ENCODE measurements at places on chromosomes 11 and 22. TPM values are rescaled to one million over a fixed set of nuclear protein-coding genes. Genes with fewer than 3 reads are reported as not detected.

Gene APOL5
- polyA plus RNA-seq, result not detected

Gene DNAJB7
- polyA plus RNA-seq, result not detected

DNA sequence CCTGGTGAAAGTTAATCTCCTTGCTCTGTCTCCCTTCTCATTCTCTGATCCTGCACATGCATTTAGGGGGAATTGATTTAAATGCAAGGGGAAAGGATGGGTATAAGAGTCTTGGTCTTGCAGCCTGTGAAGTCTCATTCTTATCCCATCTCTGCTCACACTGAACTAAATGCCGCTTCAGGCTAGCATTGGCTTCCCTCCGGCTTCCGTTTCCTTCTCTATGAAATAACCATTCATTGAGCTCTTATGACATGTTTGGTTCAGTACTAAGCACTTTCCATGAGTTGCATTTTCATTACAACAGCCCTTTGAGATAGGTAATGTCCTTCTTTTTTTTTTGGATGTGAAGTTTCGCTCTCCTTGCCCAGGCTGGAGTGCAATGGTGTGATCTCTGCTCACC is 5.6 kb downstream of the ZBTB16 start:
- DNase-seq, result no peak

DNA sequence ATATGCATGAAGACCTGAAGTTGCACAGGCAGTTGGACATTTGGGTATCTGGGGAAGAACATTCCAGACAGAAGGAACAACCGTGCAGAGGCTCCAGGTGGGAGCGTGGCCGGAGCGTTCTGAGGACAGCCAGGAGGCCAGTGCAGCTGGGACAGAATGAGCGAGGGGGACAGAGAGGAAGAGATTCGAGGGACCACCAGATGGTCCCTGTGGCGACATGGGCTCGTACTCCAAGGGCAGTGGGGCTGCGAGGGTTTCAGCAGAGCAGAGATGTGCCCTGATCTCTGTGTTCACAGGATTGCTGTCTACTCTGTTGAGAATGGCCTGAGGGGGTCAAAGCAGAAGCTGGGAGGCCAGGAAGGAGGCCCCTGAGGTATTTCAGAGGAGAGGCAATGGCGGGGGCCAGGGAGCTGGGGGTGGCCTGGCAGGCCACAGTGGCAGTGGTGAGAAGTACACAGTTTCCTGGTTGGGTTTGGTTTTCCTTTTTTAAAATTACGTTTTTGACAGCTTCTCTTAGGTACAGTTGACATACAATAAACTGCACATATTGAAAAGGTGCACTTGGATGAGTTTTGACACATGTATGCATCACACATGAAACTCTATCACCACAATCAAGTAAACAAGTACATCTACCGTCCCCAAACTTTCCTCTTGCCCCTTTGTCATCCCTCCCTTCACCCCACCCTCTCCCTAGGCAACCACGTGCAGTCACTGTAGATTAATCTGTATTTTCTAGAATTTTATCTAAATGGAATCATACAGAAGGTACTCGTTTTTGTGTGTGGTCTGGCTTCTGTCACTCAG is 24.8 kb upstream of the SOX10 start:
- DNase-seq, result no peak

DNA sequence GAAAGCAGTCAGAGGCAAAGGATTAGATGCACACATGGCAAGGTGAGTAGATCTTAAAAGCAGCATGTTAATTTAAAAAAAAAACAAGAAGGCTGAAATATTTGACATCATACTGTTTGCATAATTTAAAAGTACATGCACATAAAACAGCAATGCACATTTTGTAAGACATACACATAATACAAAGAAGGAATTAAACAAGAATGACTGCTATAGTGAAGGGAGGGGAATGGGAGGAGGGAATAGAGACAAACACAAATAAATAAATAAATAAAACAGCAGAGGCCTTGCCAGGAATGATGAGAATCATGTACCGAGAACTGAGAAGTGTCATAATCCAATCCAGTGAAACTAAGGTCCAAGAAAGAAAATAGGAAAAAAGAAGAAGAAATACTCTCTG is 486.2 kb upstream of the API5 start:
- DNase-seq, result no peak

- DNase-seq, result no peak
These were observed 7.2 kb downstream of the WT1 start for GRCh38 chr11:32427935-32428664.

DNA sequence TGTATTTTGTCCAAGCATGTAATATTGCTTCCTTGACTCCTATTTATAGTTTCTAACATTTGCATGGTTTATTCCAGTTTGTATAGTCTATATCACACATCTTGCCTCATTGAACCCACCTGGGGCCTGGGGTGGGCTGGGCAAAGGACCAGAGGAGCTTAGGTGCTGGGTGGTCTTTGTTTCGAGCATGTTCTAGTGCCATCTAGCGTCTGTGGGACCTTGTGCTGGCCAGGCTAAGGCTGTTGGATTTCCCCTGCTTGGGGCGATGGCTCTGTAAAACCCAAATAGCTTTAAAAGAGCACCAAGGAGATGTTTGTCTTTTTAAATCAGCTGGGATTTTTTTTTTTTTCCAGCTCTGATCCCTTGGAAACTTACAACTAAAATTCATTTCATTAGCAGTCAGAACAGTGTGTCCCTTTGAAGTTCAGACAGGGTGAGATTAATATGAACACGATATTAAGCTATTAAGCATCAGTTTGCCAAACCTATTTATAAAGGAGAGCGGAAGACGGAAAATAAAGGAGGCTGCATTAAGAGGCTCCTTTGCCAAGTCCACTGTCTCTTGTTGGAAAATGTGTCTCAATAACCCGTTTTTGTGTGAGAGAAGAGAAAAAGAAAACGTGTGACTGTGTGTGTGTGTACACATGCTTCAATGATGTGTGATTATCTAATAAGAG is 157.4 kb downstream of the COMMD9 start:
- no peak for DNase-seq

DNA sequence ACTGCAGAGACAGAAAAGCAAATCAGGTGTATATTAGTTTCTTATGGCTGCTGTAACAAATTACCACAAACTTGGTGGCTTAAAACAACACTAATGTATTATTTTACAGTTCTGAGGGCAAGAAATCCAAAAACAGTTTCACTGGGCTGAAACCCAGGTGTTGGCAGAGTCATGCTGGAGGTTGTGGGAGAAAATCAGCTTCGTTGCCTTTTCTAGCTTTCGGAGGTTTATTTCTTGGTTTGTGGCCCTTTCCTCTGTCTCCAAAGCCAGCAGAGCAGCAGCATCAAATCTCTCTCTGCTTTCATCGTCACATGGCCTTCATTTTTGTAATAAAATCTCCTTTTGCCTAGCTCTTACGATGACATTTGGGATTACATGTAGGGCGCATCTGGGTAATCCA is 33.0 kb upstream of the OR6M1 start:
- DNase-seq, result no peak

DNA sequence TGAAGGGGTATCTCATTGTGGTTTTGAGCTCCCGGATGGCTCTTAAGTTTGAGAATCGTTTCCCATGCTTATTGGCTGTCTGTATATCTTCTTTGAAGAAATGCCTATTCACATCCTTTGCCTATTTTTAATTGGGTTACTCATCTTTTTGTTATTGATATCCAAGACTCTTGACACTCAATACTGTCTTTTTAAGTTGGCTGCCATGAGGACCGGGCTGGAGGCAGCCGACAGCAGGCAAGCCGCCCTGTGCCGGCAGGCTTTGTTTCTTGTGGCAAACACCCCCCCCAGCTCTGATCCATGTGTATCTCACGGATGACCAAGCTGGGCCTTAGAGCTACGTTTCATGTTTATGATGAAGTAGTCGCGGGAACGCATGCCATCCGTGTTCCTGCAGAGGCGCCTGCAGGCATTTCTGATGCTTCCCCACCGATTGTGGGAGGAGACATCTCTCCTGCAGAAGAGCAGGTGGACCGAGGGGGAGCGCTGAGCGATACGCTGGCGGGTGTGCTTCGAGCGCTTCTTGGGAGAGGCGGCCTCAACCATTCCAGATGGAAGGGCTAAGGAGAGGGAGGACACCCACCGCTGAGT is 95.8 kb downstream of the TBC1D22A start:
- DNase-seq, result no peak

- no peak for DNase-seq
These were observed 373.0 kb downstream of the CTTN start for GRCh38 chr11:70771099-70771885.

GRCh38 chr11:110565357-110566336 is 135.9 kb downstream of the FDX1 start:
- no peak for DNase-seq

DNA sequence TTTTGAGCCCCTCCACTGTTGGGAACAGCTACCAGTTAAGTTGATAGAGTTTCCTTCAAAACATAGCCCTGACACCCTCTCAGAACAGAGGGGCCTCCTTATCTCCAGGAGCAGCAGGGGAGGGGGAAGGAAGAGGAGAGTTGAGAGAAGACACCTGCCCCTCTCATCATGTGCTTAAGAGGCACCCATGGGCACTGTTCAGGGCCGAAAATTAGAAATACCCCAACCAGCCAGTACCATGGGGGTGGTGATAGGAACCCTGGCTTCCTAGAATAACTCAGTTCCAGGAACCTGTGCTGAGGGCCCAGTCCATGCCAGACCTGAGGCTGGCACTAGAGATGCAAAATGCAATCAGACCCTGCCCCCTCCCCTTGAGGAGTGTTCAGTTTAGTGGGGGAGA is 9.3 kb upstream of the GDPD5 start:
- DNase-seq, result no peak

GRCh38 chr22:46641811-46642266 is 21.7 kb downstream of the GRAMD4 start:
- DNase-seq, result no peak

Gene BARX2
- polyA plus RNA-seq, result not detected

DNA sequence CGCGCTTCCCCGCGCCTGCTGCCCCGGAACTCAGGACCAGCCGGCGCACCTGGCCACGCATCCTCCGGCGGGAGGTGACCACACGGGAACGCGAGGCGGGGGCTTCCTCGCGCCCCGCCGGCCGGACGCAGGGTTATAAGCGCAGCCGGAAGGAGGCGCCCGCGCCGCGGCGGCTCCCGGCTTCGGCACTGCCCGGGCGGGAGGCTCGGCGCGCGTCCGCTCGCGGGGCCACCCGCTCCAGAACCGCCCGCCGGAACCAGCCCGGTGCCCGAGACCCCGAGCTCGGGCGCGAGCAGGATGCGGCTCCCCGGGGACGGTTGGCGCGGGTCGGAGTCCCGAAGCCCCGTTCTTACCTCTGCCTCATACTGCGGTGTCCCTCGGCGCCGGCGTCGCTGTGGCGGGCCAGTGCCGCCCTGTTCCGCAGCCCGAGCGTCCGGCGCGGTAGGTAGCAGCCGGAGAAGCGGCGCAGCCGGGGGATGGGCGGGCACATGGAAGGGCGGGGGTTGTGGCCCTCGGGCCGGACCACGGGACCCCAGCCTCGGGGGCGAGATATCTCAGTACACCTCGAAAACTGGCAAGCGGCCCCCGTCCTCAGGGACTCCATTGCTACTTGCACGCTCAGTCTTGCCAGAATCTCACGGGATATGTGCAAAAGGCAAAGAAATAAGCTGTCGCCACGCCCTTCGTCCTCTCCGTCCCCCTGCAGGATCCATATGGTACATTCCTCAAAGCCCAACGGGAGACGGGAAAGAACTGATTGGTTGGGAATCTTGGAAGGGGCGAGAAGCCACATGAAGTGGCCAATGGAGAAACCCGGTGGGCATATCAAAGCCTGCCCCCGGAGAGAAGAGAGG is 23.1 kb downstream of the MICAL3 start:
- DNase-seq, result peak; percentile 34
